ENCODE measurements at places on chromosomes 3 and 15.

GRCh38 chr3:102125994-102126368 is 276.7 kb downstream of the NFKBIZ start:
- DNase-seq: no peak

- DNase-seq: no peak
These were observed 871.2 kb upstream of the NR2F2 start for GRCh38 chr15:95459273-95459672.

GRCh38 chr15:65634356-65634755 is 12.6 kb downstream of the SLC24A1 start:
- DNase-seq: no peak

GRCh38 chr3:117074826-117075225 is 365.2 kb downstream of the TUSC7 start:
- DNase-seq: no peak

- DNase-seq: no peak
These were observed 40.3 kb downstream of the CTNNB1 start for GRCh38 chr3:41239587-41239986.

GRCh38 chr3:170910542-170910941 is 2.1 kb upstream of the EIF5A2 start:
- DNase-seq: no peak

DNA sequence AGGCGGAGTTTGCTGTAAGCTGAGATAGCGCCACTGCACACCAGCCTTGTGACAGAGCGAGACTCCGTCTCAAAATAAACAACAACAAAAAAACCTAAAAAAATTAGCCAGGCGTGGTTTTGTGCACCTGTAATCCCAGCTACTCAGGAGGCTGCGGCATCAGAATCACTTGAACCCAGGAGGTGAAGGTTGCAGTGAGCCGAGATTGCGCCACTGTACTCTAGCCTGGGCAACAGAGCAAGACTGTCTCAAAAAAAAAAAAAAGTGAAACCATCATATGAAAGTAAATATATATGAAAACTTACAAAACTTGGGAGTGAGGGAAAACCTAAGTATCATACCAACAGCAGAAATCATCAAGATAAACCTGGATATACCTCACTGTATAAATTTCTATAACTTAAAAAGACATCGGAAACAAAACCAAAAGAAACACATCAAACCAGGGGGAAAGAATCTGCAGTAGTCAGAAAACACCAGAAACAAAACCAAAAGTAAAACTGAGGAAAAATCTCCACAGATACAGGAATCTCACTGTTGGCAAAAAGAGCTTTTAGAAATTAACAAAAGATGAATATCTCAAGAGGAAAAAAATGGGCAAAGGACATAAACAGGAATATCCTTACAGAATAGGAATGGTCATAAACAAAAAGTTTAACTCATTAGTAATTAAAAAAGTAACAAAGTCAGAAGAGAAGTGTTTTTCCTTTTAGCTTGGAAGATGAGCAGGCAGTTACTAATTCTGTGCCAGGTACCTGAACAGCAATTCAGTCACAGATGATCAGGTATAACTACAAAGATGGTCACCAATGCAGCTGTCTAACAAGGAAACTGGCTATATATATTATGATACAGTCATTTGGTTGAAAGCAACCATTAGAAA is 41.3 kb downstream of the ETV5 start:
- no peak for DNase-seq

- DNase-seq: peak; percentile 91
These were observed 45.8 kb upstream of the SH3BP5 start for GRCh38 chr3:15377961-15378791.

- DNase-seq: no peak
These were observed 635.1 kb upstream of the AGTR1 start for GRCh38 chr3:148062590-148062989.

DNA sequence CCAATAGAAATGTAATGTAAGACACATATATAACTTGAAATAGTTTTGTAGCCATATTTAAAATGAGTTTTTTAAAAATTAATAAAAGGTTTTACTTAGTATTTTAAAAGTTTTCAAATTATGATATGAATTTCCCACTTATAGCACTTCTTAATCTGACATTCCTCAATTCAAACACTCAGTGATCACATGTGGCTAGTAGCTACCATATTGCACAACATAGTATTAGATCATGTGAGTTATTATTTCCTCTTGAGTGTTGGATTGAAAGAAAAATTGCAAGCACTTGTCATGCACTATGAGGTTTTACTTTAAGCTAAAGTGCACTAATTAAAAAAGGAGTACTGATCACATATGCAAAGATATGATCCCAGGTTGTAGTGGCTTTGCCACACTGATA is 453.4 kb upstream of the ROBO2 start:
- DNase-seq: no peak

DNA sequence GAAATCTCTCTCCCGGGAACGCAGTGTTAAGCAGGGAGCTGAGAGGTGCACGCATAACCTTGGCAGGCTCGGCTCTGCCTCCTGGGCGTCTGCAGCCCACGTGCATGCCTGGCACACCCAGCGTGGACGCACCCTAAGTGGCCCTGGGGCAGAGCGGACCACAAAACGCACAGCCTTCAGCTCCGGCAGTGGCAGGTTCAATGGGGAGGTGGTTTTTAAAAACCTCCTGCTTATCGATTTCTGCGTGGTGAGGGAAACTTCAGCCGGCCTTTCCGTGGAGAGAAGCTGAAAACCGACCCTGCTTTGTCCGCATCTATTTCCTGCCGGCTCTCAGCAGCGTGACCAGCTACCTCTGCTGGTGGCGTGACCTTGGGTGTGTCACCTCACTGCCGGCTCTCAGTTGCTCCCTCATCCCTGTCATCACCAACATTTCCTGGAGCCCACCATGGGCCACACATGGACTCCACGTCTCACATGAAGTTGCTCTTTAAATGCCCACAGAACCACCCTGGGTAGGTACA is 134.8 kb upstream of the MEF2A start:
- DNase-seq: no peak
